ENCODE measurements at places on chromosomes 16 and 17. TPM values are rescaled to one million over a fixed set of nuclear protein-coding genes. Genes with fewer than 3 reads are reported as not detected.

- no peak overlapping the region for H3K4me3 ChIP-seq
- peaks cover 17% of the 10 kb centered on the region for H3K27me3 ChIP-seq
- DNase-seq: peak; percentile 81
- H3K4me1 ChIP-seq: peaks cover 7% of the 10 kb centered on the region
- H3K27ac ChIP-seq: no peak overlapping the region
Observed at GRCh38 chr17:49557312-49558024, 18.2 kb upstream of the NXPH3 start.

DNA sequence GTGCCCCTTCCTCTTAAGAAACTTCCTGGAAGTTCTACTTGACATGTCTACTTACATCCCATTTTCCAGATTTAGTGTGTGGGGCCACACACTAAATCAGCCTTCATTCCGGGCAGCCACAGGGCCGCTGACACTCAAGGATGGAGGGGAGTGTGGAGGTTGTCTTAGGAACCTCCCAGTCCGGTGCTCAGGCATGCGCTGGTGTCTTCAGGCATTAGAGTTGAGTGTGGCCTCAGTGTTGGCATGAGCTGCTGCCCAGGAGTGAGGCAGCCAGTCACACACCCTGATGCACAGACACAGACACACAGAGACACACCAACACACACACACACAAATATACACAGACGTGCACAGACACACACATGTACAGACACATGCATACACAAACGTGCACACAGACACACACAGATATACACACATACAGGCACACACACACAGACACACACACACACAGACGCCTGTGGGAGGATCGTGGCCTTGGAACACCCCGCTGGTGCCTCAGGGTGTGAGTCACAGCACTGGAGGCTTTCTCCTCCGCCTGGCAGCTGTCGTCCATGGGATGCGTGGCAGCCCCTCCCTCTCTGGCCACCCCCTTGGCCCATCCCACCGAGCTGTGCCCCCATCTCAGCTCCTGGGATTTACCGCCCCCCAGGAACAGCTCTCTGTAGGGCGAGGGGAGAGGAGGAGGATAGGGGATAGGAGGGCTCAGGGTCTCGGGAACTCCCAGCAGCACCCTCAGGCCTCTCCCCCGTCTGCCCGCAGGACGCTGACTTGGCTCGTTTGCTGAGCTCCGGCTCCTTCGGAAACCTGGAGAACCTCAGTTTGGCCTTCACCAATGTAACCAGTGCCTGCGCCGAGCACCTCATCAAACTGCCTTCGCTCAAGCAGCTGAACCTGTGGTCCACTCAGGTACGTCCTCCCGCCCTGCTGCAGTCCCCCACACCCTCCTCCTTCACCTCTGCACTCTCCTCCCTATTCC, 75.6 kb upstream of the PLCG2 start:
- no peak overlapping the region for H3K4me3 ChIP-seq
- H3K36me3 ChIP-seq: peaks cover 32% of the 10 kb centered on the region
- peaks cover 10% of the 10 kb centered on the region for H3K4me1 ChIP-seq

GRCh38 chr16:78895681-78896080, 704.9 kb downstream of the MAF start:
- DNase-seq: no peak
- peak overlapping the region; percentile 86 for H3K27ac ChIP-seq
- H3K4me1 ChIP-seq: peaks cover 28% of the 10 kb centered on the region
- peak overlapping the region; percentile 6 for H3K4me3 ChIP-seq
- H3K27me3 ChIP-seq: peaks cover 2% of the 10 kb centered on the region
- H3K36me3 ChIP-seq: peaks cover 8% of the 10 kb centered on the region

DNA sequence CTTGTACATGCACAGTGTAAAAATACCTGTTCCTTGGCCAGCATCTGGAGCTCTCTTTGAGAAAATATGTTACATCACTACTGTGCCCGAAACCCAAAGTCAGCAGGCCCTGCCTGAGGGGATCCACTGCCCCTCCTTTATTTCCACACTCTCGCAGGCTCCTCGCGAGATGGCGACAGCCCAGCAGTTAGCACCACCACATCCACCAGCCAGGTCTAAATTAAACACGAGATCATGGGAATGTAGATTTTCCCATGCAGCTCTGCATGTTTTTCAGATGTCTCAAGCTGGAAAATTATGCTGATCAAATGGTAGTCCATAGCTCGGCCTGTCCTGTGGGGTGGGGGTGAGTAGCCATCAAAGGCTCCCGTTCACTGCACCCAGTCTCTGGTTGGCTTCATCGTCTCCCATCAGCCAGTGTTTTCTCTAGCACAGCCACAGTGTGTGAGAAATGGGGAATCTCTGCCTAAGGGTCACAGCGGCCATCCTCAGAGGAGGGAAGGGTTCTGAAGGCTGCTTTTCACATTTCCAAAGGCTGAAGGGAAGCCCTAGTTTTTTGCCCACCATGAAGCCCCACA, 34.7 kb downstream of the EPN2 start:
- peaks cover 16% of the 10 kb centered on the region for H3K27me3 ChIP-seq
- H3K36me3 ChIP-seq: no peaks in the 10 kb centered on the region
- no peak overlapping the region for H3K27ac ChIP-seq
- no peak overlapping the region for H3K4me3 ChIP-seq
- peaks cover 5% of the 10 kb centered on the region for H3K4me1 ChIP-seq

GRCh38 chr17:32099686-32100085, 42.6 kb upstream of the RHOT1 start:
- H3K36me3 ChIP-seq: no peaks in the 10 kb centered on the region
- H3K27ac ChIP-seq: no peak overlapping the region
- DNase-seq: no peak
- H3K27me3 ChIP-seq: peaks cover 9% of the 10 kb centered on the region

DNA sequence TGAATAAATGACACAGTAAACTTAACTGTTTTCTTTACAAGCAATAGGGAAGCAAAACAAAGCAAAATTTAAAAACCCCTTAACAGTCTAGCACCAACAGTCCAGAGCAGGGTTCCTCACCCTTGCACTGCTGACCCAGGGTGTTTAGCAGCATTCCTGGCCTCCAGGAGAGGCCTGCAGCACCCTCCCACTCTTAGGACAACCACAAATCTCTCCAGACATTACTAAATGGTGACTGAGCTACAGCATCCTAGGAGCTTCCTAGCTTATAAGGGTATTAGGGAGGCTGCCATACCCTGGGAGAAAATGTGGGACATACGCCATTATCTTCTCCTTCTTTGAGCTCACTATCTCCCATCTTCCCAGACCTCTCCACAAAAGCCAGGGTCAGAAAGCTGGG, 15.9 kb downstream of the POLG2 start:
- peaks cover 40% of the 10 kb centered on the region for H3K36me3 ChIP-seq
- H3K4me3 ChIP-seq: no peak overlapping the region
- H3K4me1 ChIP-seq: peaks cover 10% of the 10 kb centered on the region
- H3K27me3 ChIP-seq: no peaks in the 10 kb centered on the region

GRCh38 chr17:30209930-30210329, 25.6 kb downstream of the SLC6A4 start:
- H3K27ac ChIP-seq: no peak overlapping the region
- no peaks in the 10 kb centered on the region for H3K36me3 ChIP-seq
- no peak for DNase-seq
- H3K4me1 ChIP-seq: no peaks in the 10 kb centered on the region

- H3K4me1 ChIP-seq: no peaks in the 10 kb centered on the region
- no peak for DNase-seq
- peaks cover 7% of the 10 kb centered on the region for H3K27me3 ChIP-seq
- no peak overlapping the region for H3K27ac ChIP-seq
- H3K36me3 ChIP-seq: no peaks in the 10 kb centered on the region
Observed at GRCh38 chr17:266219-266618, 84.8 kb upstream of the DOC2B start.

- peak overlapping the region; percentile 37 for H3K27ac ChIP-seq
- H3K4me1 ChIP-seq: peaks cover 61% of the 10 kb centered on the region
- peaks cover 51% of the 10 kb centered on the region for H3K36me3 ChIP-seq
- H3K4me3 ChIP-seq: no peak overlapping the region
- DNase-seq: no peak
Observed at GRCh38 chr16:11562411-11562810, 24.3 kb downstream of the LITAF start.

GRCh38 chr16:16048904-16049582, 99.6 kb downstream of the ABCC1 start:
- DNase-seq: no peak
- H3K36me3 ChIP-seq: peaks cover 67% of the 10 kb centered on the region
- no peak overlapping the region for H3K27ac ChIP-seq
- peaks cover 13% of the 10 kb centered on the region for H3K4me1 ChIP-seq
- no peaks in the 10 kb centered on the region for H3K27me3 ChIP-seq
- H3K4me3 ChIP-seq: no peak overlapping the region

DNA sequence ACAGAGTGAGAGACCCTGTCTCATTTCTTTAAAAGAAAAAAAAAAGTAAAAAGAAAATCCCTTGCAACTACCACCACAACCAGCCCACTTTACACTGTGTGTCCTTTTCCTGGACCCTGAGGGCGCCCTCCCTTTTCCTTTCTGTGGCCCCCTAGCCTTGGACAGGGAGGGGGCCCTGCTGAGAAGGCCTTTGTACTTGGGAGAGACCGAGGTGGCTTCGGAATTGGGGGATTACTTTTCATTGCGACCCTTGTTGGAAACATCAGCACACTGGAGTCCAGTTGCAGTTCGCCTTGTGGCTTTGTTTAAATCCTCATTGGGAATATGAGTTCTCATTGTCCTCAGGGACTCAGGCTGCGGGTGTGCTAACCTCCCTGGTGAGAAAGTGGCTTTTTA, 9.4 kb upstream of the DNASE1 start:
- no peaks in the 10 kb centered on the region for H3K27me3 ChIP-seq
- DNase-seq: no peak
- H3K27ac ChIP-seq: no peak overlapping the region
- peaks cover 5% of the 10 kb centered on the region for H3K36me3 ChIP-seq

DNA sequence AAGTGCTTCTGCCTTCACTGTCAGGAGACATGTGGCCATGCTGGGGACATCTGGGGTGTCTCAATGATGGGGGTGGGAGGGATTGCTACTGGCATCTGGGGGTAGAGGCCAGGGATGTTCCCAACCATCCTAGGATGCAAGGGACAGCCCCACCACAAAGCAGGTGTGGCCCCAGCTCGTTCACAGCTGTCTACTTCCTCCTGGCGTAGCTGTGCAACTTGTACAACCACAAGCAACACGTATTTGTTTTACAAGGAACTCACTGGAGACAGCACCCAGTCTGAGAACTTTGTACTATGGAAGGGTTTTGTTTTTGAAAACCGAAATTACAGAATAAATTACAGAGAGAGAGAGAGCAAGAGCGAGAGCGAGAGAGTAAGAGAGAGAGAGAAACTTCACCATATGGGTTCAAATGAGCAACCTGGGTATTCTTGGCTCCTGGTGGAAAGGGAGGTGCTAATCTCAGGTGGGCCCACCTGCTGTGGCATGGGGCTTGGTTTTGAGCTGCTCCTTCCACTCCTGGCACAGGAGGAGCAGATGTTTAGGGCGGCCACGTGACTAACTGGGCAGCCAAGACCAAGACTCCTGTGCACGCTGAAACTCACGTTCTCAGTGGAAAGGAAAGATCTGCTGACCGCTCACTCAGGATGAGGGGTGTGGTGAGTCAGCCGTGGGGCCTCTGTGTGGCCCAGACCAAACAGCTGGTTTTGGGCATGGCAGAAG, 17.5 kb upstream of the TNFRSF13B start:
- peak overlapping the region; percentile 91 for H3K27ac ChIP-seq
- H3K4me3 ChIP-seq: peak overlapping the region; percentile 49
- DNase-seq: peak; percentile 80
- no peaks in the 10 kb centered on the region for H3K36me3 ChIP-seq
- H3K4me1 ChIP-seq: peaks cover 36% of the 10 kb centered on the region
- H3K27me3 ChIP-seq: peaks cover 3% of the 10 kb centered on the region

DNA sequence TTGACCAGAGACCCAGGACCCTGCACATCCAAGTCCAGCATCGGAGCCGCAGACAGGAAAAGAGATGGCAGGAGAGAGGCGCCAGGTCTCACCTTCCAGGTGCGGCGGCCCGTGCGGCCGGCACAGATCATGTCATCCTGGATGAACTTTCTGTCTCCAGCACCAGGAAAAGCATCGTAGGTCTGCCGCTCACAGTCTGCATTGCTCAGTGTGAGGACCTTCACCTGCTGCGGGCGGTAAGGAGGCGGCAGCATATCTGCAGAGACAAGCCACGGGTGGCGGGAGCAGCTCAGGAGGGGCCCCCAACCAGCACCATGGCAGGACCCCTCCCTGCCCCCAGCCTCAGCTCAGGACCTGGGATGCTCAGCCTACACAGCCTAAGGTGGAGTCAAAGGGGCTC, 17.9 kb downstream of the TPSD1 start:
- H3K4me3 ChIP-seq: no peak overlapping the region
- no peaks in the 10 kb centered on the region for H3K36me3 ChIP-seq
- peaks cover 3% of the 10 kb centered on the region for H3K27me3 ChIP-seq
- no peak for DNase-seq
- H3K4me1 ChIP-seq: no peaks in the 10 kb centered on the region

- peaks cover 15% of the 10 kb centered on the region for H3K4me1 ChIP-seq
- no peaks in the 10 kb centered on the region for H3K36me3 ChIP-seq
- H3K27ac ChIP-seq: peak within 1 kb of the TSS; percentile 62
- H3K27me3 ChIP-seq: peaks cover 37% of the 10 kb centered on the region
- peak; percentile 82 for DNase-seq
Observed at GRCh38 chr16:56589141-56590039, at the start of gene MT3. Gene MT3 (plus strand): TSS chr16:56589528. CDS start chr16:56589591, 63 bp downstream.

- H3K36me3 ChIP-seq: peaks cover 10% of the 10 kb centered on the region
- no peaks in the 10 kb centered on the region for H3K27me3 ChIP-seq
- H3K4me1 ChIP-seq: peaks cover 21% of the 10 kb centered on the region
- H3K4me3 ChIP-seq: no peak overlapping the region
- DNase-seq: peak; percentile 69
Observed at GRCh38 chr17:43169561-43170139, 1.4 kb upstream of the NBR1 start.

DNA sequence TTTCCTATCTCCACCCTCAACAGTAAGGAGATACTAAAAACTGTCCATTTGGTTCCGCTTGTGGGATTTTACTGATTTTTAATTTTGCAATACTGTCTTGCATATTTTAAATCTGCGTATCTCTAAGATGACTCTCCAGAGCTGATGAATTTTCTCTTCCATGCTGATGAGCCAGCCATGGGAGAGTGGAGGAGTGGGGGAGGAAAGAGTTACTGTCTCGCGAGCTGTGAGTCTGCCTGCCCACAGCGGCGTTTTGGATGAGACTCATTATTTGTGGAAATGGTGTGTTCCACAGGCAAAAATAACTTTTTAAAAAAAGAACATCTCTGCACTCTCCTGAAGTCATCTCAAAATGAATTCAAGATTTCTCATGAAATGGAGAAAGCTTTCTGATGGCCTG, 34.6 kb upstream of the MYOCD start:
- DNase-seq: no peak
- no peaks in the 10 kb centered on the region for H3K4me1 ChIP-seq
- H3K4me3 ChIP-seq: no peak overlapping the region
- H3K27ac ChIP-seq: no peak overlapping the region
- H3K36me3 ChIP-seq: no peaks in the 10 kb centered on the region

DNA sequence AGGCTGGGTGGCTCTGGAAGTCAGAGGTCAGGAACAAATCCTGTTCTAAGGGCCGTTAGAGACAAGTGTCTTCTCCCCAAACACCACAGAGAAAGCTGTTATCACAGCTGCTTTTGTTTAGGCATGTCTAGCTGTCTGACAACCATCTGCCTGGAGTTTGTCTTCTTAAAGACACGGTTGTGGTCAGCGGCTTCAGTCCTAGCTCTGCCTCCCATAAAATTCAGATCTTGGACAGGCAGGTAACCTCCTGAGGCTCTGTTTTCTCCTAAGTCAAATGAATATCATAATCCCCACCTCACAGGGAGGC, 2.3 kb upstream of the ITGA3 start:
- no peak for DNase-seq
- H3K4me3 ChIP-seq: no peak overlapping the region
- peaks cover 2% of the 10 kb centered on the region for H3K36me3 ChIP-seq
- H3K27me3 ChIP-seq: peaks cover 3% of the 10 kb centered on the region
- H3K4me1 ChIP-seq: peaks cover 51% of the 10 kb centered on the region
- no peak overlapping the region for H3K27ac ChIP-seq

Gene AFMID
- 33.4 TPM for total RNA-seq

Gene OTOP2
- total RNA-seq: not detected

Gene PIGS
- total RNA-seq: 70.9 TPM

Measured in activated CD4-positive, alpha-beta T cell treated with anti-CD3 and anti-CD28 coated beads, Interleukin-2, amount 10 ng/mL, durations not matched to agents 24 days and 14 days (primary cell).